Fibroblast of skin of right biceps (primary cell): ENCODE measurements at places on chromosomes 11 and 22.

DNA sequence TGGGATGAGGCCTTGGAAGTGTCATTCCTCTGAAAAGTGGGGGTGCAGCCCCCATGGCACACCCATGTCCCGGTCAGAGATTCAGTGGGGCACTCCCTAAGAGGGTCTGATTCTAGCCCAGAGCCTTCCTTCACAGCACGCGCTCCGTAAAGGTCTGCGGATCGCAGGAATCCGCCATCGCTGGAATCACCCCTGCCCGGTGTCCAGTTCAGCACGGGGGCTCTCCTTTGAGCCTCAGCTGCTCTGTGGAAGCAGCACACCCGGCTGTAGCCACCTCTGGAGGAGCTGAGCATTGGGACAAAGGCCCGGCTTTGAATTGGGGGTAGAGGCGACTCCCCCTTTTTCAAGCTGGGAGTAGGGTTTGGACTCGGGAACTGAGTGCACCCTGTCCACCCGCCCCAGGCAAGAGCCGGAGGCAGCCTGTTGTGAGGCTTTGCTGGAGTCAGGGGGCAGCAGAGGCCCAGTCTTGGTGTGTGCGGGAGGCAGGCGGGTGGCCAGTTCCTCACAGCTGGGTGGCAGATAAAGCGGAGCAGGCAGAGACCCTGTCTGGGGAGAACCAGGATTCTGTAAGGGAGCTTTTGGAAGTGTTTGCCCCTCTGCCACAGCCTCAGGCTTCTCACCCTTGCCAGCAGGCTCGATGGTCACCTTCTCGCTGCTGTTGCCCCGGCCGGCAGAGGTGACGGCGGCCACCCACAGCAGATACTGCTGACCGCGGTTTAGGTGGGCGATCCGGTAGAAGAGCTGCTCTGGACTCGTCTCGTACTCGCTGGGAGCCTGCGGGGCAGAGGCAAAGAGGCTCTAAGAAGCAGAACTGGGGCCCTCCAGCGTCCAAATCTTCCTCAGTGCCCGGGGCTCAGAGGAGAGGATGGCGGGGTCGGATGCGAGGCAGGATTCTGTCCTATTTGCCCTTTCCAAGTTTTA lies 115.9 kb downstream of the CEP164 start:
- peak; percentile 17 for DNase-seq

GRCh38 chr11:121444526-121444925 lies 7.6 kb upstream of the SORL1 start:
- no peak for DNase-seq

GRCh38 chr11:61830237-61831105 lies 2.4 kb downstream of the FADS2 start:
- peak; percentile 39 for DNase-seq

DNA sequence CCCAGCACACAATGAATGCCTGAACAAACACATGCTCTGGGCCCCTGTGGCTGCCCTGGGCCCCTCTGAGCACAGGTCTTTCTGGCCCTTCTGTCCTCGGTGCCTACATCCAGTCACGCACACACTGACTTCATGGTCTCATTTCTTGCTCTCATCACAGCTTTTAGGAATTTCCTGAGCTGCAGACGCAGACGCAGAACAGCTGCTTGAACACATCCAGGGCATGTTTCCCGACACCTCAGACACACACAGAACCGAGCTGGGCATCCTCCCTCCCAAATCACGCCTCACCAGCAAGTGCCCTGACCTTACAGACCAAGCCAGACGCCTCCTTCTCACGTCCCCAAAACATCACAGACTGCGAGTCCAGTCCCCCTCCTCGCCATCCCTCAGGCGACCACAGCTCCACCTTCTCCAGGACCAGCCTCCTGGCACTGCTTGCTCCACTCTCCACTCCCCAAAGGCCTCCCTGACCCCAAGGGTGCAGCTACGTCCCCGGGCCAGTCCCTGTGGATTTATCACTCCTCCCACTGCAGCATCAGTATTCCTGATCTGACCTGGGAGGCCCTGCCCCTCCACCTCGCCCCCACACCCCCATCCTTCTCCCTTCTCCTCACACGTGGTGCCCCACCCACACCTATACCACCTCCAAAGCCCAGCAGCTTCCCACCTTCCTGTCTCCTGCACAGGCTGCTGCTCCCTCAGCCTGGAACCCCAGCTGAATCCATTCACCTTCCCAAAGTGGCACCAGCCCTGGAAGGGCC lies 12.9 kb downstream of the SIRT3 start:
- DNase-seq: no peak

DNA sequence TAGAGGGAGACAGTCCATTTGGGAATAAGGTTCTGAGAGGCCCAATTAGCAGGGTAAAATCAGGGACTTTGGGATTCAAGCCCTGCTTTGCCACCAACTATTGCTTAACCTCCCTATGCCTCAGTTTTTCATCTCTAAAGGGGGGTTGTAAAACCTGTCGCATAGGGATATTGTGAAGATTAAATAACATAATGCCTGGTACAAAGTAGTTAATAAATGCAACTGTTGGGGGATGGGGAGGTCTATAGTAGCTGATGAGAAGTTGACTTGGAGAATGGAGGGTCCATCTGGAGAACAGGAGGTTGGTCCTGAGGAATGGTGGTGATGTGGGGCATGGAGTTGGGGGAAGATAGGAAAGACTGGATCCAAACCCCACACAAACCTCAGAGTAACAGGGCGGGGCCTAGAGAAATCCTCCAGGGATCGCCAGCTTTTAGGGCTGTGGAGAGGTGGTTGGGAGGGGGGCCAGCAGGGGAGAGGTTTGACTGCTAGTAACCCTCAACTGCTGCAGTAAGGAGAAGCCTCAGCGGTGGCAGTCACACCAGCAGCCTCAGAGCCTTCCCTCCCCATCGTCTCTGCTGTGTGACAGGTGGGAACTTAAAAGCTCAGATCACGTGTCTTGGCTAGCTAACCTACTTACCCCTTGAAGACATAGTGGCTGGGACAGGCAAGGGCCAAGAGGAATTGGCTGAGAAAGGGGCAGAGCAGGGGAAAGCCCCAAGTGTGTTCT lies 1.1 kb upstream of the ABCG4 start:
- DNase-seq: no peak

DNA sequence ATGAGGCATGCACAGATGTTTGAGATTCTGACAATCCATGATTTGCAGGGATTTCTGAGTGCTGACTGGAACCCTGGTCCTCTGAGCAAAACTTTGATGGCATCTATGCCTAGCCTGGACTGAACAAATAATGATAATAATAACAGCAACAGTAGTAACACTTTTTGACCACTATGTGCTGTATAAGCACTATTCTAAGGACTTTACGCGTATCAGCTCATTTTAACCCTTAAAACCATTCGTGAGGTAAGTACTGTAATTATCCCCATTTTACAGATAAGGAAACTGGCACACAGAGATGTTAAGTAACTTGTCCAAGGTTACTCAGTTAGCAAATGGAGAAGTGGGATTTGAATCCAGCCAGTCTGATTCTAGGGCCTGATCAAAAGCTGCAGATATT lies 168.4 kb downstream of the C11orf91 start:
- no peak for DNase-seq

DNA sequence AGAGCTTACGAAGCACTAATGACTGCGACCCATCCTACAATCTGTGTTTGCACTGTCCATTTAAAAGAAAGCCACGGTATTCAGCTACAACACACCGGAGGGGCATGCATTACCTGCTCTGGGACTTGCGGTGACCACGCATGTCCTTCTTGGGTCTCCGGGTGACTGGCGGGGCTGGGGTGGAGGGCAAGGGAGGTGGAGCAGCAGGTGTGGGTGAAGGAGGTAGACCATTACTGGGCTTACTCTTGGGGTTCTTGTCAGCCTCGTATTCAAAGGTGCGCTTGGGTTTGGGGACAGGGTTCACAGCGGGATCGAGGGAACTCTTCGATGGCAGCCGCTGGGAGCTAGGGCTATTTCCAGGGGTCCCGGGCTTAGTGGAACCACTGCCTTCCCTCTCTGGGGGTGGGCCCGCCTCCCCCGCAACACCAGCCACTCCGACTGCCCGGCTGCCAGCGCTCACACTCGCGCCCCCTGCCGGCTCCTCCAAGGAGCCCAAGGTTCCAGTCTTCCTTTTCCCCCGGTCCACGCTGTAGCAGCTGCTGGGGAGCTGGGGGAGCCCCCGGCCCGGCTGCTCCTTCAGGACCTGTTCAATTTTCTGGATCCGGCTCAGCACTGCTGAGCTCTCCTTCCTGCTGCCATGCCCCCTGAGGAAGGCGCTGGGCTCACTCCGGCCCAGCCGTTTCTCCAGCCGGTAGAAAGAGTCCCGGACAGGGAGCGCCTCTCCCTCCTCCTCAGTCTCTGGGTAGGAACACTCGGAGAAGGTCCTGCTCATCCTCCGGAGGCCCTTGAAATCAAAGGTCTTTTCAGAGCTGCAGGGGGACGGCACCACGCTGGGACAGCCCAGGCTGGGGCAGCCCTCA lies 47.5 kb downstream of the RPL27A start:
- no peak for DNase-seq

DNA sequence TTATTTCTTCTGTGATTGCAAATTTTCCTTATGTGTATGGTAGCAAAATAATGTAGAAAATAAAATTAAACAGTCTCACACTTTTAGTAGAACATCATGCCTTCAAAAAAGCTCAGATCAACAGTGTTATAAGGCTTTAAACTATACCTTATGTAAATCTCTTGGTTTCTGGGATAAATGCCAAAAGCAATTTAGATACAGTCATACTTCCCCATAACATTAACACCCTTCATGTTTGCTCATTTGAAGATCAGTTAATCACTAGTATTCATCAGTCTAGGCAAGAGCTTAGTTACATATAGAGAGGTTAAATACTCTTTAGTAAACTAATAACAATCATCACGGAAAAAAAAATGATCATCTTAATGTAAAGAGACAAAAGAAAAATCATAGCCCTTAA lies 421.8 kb upstream of the ANO3 start:
- peak; percentile 41 for DNase-seq

- DNase-seq: peak; percentile 52
These were observed at the start of gene MYRF for GRCh38 chr11:61752117-61752924. Gene MYRF, plus strand, starts transcription at chr11:61752636. Its CDS starts 109 bp downstream, at chr11:61752745.

- no peak for DNase-seq
These were observed 40.2 kb downstream of the MICAL3 start for GRCh38 chr22:17984114-17984513.

DNA sequence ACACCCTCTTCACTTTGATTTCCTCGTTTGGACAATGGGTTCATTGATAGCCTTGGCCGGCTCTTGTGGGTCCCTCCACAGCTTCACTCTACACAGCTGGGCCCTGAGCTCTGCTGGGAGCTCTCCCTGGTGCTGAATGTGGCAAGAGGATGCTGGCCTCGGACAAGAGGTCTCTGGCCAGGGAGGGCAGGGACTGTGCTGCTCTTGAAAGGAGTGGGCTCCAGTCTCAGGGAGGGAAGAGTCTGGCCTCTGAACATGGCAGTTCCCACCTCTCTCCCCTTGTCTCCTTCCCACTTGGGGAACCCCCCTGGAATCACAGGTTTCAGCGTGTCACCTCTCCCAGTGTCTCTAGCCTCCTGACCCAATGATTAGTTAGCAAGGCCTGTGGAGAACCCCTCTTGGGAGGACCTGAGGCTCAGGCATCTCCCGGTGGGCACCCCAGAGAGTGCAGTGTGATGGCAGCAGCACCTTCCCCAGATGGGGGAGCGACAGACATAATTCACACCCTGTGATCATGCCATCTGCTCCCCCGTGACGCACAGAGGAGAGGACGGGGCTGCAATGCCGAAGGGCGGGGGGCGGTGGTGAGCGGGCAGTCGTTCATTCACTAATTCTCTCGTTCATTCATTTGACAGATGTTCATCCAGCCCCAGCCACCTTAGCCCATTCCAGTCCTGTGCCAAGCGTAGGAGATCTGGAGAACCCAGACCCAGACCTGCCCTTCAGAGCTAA lies 2.8 kb upstream of the CABP7 start:
- DNase-seq: peak; percentile 65

- no peak for DNase-seq
These were observed 105.2 kb downstream of the KCNQ1 start for GRCh38 chr11:2549876-2550605.

DNA sequence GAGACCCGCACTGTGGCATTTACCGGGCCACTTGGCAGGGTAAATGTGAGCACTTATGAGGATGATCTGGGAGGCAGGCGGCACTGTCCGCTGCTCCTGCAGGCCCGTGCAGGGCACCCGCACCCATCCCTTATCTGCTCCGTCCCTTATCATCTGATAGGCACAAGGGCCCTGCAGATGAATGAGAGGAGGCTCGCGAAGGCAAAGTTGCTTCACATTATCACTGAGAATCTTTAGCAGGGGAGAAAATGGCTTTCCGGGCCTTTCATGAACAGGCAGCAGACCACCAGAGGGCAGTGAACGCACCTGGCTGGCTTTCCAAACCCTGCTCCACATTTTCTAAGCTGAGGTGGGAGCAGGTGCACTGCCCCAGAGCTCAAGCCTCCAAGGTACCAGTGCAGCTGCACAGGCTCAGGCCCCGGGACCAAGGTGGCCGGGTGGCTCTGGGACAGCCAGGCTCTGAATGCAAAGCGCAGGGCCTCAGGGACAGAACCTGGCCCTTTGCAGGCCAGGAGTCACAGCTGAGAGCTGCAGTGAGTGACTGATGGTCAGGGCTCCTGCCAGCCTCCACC lies 165.6 kb downstream of the SHANK2 start:
- no peak for DNase-seq
